T-helper 1 cell (primary cell): ENCODE measurements at places on chromosomes 1 and 21.

DNA sequence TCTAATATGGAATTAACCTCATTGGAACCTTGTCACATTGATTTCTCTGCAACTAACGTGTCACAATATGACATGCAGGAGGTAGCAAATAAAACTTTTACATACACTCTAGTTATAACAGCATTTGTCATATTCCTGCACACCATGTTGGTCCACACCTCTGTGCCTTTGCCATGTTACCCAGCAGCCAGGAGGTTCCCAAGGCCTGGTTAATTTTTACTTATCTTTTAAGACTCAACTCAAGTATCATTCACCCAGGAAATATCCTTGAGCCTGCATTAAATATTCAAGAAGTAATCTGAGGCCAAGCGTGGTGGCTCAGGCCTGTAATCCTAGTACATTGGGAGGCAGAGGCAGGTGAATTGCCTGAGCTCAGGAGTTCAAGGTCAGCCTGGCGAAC lies 447.2 kb upstream of the NR5A2 start:
- DNase-seq, result no peak

DNA sequence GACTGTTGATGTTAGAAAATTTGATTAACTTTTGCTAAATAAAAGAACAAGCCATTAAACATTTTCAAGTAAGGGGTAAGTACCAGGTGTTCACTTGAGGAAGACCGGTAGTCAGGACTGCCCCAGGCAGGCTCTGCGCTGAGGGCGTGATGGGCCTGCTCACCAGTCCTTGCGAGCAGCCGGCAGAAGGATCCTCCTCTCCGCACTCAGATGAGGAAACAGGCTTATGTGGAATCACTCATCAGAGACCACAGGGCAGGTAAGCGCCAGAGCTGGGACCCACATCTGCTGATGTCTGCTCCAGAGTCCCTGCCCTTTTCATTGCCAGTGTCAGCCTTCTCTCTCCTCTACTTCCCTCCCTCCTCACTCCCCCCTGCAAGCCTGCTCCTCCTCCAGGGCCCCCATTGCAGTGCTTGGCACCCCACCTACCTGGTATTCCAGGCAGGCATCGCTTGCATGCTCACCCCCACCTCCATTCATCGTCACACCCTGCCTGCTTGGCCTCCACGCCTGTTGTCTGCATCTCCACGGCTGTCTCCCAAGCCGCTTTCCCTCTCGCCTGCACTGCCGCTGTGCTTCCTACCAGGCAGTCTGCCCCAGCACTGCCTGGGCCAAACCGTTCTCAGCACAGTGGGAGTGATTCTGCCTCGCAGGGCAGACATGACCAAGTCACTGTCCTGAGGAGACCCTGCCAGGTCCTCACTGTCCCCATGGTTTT lies 24.7 kb upstream of the KDM4A start:
- DNase-seq, result no peak

- DNase-seq, result no peak
Observed at GRCh38 chr1:56137521-56138505, 441.6 kb downstream of the PLPP3 start.

DNA sequence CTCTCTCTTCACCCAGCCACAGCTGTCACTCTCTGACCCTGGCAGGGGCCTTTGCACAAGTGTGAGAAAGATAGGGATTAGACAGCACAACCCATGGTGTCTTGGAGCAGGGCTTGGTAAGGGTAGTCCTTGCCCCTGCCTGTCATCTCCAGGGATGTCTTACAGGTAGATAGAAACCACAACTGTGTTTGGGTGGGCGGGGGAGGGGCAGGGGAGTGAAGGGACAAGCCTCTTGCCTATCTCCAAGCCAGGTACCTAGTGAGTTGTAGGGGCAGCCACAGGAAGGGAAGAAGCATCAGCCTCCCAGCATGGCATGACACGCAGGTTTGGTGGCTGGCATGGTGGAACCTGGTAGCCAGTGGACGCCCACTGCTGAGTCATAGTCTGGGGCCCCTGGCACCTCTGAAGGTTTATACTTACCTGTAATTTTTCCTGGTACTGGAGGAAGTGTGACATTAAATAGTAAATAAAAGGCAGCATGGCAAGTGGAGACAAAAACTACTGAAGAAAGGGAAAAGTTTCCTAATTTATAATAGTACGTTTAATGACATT lies 97.5 kb downstream of the CLEC20A start:
- DNase-seq, result no peak

DNA sequence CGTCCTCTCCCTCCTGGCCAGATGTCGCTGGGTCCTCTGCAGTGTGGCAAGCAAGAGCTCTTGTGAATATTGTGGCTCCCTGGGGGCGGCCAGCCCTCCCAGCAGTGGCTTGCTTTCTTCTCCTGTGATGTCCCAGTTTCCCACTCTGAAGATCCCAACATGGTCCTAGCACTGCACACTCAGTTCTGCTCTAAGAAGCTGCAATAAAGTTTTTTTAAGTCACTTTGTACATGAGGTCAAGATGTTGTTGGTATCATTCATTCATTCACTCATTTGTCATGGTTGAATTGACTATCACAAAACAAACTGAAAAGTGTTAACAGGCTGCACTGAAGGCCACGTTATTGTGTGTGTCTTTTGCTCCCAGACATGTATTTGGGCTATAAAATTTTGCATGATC lies 8.2 kb upstream of the PADI6 start:
- no peak for DNase-seq

DNA sequence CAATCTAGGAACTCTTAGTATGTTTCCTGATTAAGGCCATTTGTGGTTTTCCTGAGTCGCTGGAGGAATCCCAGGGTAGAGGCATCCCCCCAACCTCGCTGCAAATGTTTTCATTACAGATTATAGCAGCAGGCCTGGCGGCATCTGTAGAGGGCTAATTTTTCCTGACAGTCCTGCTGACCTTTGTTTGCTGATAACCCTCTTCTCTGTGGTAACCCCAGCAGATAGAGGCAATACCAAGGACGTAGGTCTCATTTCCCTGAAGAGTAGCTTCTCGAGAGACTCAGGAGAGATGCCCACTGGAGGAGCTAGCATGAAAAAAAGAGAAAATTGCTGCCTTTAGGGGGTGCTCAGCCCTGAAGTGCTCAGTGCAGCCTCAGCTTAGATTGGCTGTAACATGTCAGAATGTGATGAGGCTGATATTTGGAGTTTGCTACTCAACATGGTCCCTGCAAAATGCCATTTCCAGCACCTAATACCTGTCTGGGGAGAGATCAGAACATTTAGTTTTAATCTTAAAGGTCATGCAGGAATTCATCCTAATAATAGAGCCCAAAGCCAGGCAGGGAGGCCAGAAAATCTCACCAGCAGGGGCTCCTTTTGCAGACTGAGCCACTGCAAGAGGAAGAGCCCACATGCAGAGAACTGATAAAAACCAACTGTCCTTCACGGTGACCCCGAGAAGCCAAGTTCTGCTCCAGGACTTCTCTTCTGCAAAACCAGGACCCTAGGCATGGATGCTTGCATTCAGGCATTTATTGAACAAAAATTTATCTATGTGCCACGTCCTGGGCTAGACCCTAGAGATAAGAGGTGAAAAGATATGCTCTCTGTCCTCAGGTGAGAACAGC lies 184.5 kb downstream of the KAZN start:
- DNase-seq, result no peak

GRCh38 chr1:227893300-227893948 lies 54.3 kb downstream of the WNT9A start:
- no peak for DNase-seq

DNA sequence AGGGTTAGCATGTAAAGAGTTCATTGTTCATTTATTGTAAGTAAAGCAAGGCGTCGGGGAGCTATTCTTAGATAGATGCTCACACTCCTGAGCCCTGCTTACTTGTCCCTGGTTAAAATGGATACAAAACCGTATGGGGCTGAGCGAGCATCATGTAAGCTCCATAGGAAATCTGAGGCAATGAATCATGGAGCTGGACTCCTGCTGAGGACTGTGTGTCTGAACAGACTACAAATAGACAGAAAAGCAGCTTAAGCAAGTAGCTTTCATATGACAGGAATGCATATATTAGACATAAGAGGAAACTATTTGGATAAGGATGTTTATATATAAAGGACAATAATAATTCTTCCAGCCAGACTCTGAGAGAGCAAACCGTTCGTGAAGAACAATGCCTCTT lies 604.9 kb upstream of the PTBP2 start:
- no peak for DNase-seq

DNA sequence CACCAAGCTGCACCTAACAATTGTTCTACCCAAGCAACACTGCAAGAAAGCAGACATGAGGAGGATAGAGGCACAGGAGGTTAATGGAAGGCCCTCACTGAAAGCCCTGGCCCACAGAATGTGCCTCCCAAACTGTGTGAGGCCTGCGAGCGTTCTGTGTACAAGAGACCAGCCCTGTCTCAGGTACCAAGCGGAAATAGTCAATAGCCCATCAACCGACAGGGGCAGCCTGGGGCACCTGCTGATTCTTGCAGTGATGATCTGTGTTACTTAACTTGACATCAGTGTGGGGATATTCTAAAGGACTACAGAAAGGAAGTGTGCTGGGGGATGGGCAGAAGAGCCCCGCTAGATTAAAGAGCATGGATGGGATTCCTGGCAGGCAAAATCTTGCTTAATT lies 392.4 kb downstream of the KCNH1 start:
- DNase-seq, result no peak

GRCh38 chr1:167938080-167938636 lies 1.3 kb upstream of the MPC2 start:
- no peak for DNase-seq

- DNase-seq, result no peak
Observed at GRCh38 chr1:63630238-63630637, 37.0 kb downstream of the PGM1 start.

- no peak for DNase-seq
Observed at GRCh38 chr1:181588631-181589030, 105.3 kb downstream of the CACNA1E start.

- no peak for DNase-seq
Observed at GRCh38 chr1:193140254-193140653, 18.4 kb downstream of the CDC73 start.

DNA sequence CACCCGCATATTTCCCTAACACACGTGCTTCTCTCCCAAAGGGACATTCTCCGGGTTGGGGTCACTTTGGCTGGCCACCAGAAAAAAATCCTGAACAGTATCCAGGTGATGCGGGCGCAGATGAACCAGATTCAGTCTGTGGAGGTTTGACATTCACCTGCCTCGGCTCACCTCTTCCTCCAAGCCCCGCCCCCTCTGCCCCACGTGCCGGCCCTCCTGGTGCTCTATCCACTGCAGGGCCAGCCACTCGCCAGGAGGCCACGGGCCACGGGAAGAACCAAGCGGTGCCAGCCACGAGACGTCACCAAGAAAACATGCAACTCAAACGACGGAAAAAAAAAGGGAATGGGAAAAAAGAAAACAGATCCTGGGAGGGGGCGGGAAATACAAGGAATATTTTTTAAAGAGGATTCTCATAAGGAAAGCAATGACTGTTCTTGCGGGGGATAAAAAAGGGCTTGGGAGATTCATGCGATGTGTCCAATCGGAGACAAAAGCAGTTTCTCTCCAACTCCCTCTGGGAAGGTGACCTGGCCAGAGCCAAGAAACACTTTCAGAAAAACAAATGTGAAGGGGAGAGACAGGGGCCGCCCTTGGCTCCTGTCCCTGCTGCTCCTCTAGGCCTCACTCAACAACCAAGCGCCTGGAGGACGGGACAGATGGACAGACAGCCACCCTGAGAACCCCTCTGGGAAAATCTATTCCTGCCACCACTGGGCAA lies 59.1 kb downstream of the LACTBL1 start:
- no peak for DNase-seq

GRCh38 chr21:36914244-36915013 lies 52.0 kb downstream of the HLCS start:
- no peak for DNase-seq

GRCh38 chr1:97108179-97108578 lies 386.6 kb downstream of the PTBP2 start:
- DNase-seq, result no peak

- peak; percentile 50 for DNase-seq
Observed at GRCh38 chr1:205255941-205256780, 28.4 kb downstream of the TMCC2 start.

DNA sequence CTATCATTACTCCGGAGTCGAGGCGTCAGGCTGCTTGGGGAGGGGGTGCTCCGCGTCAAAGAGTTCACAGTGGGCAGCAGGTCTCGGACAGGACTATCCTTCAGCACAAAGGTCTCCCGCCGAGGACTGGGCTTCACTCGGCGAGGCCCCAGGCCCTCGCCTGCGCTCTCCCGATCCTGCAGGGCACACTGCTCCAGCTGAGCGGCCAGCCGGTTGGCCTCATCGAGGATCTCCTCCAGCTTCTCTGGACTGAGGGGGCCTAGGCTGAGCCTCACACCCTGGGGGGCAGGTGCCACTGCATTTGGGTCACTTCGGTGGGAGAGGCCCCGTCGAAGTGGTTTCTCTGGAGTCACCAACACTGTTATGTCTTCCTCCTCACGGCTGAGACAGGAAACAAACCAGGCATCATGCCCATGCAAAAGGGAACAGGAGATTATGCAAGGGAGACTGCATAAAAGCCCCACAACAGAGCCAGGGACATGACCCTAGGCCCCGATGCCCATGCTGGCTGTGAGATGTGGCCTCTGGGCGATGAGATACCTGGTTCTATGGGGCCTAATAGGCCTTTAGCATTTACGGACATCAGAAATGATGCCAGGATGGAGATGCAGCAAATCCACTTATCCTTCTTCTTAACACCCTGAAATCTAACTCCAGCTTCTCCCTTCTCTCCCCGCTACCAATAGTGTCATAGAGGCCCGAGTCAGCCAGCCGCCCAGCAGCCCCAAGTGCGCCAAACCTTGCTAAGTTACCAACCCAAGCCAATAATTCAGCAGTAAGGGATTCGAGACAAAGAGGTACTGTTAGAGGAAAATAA lies 1.1 kb downstream of the PSRC1 start:
- DNase-seq, result no peak

GRCh38 chr1:147246910-147247655 lies 4.6 kb downstream of the CHD1L start:
- no peak for DNase-seq

GRCh38 chr1:44587796-44588460 lies 86.4 kb downstream of the TMEM53 start:
- DNase-seq, result no peak

GRCh38 chr1:201006450-201006849 lies 17.1 kb downstream of the KIF21B start:
- no peak for DNase-seq

DNA sequence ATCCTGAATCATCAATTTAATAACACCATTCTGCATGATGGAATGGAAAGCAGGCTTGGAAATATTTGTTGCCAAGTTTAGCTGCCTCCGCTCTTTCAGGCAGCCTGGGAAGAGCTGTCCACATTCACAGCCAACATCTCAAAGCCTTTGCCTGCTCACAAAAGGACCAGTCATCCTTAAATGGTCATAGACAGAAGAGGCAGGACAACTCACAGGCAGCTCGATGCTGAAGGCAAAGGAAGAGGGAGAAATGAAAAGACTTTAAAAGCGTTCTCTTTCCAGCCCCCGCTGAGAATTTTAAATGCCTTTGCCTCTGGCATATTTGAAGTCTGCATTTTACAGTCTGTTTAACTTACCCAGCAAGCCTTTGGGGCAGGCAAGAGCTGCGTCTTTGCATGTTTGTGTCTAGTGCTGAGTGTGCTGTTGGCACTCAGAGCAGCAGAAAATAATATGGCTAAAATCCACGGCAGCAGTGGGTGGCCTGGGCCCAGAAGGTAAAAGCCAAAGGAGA lies 68.9 kb downstream of the NMNAT2 start:
- no peak for DNase-seq
